ENCODE measurements at places on chromosomes 7 and 10.

- no peak for DNase-seq
Observed at GRCh38 chr10:111211241-111211640, 134.4 kb downstream of the ADRA2A start.

DNA sequence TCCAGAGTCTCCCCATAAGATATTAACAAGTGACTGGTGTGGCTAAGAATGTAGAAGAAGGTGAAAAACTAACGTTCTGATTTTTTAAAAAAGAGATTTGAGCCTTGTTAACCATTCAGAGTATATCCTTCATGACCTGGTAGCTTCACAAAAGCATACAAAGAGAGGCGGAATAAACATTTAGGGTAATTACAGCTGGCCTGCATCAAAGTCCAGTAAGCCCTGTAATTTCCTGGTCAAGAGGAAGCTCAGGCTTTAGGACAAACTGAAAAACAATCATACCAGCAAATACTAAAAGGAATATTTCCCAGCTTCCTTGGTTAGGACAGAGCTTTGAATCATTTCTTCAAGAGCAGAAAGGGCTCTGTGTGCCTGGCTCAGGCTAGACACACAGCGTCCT lies 165.2 kb downstream of the COBL start:
- no peak for DNase-seq

- no peak for DNase-seq
Observed at GRCh38 chr10:79948976-79949722, at the start of gene SFTPD. Gene SFTPD (minus strand): TSS chr10:79949105. CDS start chr10:79946659, 2,446 bp downstream.

DNA sequence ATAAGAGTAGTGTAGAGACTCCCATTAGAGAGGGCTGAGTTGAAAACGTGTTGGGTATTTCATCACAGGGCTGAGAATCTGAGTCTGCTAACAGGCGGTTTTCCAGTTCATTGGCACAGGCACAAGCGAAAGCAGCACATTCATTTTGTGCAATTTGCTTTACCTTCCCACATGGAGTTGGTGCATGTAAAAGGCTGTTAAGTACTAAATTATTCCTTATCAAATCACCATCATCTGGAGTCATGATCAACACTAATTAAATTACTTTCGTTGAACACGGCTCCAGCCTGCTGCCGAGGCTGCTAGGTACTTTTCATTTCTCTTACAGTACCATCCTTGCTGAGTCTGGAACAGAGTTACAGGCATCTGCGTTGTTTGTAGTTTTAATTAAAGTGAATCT lies 43.8 kb downstream of the ETV1 start:
- no peak for DNase-seq

GRCh38 chr7:51062222-51062987 lies 254.2 kb downstream of the COBL start:
- DNase-seq = no peak

DNA sequence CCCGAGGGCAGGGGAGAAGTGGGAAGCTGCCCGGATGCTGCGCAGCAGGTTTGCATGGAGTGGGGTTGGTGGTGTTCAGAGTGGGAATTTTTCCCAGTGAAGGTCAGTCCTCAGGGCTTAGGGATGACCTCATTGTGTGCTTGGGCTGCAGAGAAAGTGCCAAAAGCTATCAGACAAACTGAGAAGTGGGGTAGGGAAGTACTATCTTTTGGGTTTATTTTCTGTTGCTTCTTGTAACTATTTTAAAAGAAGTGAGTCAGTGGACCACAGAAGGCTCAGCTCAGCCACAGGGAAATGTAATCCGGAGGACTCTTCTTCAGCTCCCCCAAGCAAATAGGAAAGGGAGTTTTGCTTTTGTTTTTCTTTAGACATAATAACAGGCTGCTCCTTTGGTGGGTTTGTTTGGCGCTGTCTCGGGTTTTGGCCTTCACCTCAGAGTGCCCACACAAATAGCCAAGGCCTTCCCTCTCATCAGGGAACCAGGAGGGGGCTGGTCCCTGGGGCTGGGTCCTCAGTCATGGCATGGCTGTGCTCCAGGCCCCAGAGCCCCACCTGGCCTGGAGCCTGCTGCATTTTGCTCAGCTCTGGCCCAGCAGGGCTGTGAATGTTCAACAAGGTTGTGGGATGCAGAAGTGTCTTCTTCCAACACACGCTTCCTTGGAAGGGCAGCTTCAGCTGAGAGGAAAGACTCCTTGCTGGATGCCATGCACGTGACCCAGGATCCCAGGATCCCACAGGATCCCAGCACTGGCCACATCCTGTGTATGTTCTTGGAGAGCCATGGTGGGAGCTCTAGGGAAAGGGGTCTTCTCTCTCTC lies 5.4 kb upstream of the FAM170B start:
- peak; percentile 77 for DNase-seq

Data from GM03348 (cell line).